NCI-H446 (cell line): ENCODE measurements at places on chromosomes 13 and 19.

DNA sequence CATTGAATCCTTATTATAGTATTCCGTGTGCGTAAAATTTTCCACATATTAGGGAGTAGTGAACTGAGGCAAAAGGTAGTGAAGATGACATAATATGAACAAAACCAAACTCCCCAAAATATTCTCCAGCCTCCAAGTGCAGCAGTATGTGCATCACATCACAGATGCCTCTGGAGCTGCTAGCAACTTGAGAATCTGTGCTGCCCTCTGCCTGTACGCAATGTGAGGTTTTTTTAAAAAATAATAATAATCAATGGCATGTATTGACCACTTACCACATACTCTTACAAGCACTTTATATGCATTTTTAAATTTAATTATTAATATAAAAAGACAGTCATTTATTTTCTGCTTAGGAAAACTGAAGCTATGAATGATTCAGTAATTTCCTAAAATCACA, 583.0 kb upstream of the SPRY2 start:
- no peak for DNase-seq

GRCh38 chr13:21709697-21710096, 38.8 kb downstream of the FGF9 start:
- DNase-seq = no peak

DNA sequence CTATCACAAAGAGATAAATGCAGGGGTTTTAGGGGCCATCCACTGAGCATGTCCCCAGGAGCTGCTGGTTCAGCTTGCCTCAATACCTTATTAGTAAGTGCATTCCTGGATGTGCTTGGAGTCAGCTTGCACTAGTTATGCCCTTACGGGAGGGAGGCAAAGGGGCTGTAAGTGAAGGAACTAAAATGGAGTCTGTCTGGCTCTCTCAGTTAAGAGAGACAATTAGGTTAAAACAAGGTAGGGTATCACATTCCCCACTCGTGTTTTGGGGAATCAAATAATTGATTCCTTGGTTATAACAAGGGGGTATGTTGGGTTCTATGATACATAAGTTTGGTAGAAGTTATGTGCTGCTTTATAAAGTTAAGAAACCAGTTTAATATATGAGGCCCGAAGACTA, 78.9 kb downstream of the ZNF100 start:
- DNase-seq = no peak

GRCh38 chr19:28542394-28543243, 670.3 kb downstream of the UQCRFS1 start:
- no peak for DNase-seq

- no peak for DNase-seq
These were observed 971 bp downstream of the ATCAY start for GRCh38 chr19:3881272-3882040.

- DNase-seq = no peak
These were observed 4.0 kb upstream of the NFIC start for GRCh38 chr19:3362217-3362906.

- no peak for DNase-seq
These were observed 36.6 kb downstream of the NUFIP1 start for GRCh38 chr13:44952671-44953070.
